Activated gamma-delta T cell treated with anti-CD3 and anti-CD28 coated beads, Interleukin-2, amount 50 U/mL, for 16 hours (primary cell): ENCODE measurements at places on chromosomes 1 and 21.

DNA sequence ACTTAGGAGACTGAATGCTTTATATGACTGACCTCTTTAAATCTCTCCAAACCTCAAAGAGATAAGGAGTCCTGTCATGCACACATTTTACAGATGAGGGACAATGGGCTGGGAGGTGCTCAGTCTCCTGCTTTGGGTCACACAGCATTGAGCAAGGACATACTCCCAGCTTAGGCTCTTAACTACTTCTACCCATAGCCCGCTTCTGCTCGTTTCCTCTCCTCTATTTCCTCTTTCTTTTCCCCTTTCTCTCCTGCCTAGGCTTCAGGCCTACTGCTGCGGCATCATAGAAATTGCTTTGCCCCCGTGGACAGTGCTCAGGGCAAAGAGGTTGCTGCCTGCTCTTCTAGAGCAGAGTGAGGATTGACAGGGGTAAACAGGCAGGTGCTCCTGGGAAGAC is 12.4 kb upstream of the ZNF691 start:
- no peak for DNase-seq

- no peak for DNase-seq
These were observed 135.1 kb upstream of the PTGFR start for GRCh38 chr1:78355656-78356055.

- no peak for DNase-seq
These were observed 27.8 kb upstream of the ALDH9A1 start for GRCh38 chr1:165726169-165726568.

- no peak for DNase-seq
These were observed 289.4 kb upstream of the ESRRG start for GRCh38 chr1:217012659-217013058.

DNA sequence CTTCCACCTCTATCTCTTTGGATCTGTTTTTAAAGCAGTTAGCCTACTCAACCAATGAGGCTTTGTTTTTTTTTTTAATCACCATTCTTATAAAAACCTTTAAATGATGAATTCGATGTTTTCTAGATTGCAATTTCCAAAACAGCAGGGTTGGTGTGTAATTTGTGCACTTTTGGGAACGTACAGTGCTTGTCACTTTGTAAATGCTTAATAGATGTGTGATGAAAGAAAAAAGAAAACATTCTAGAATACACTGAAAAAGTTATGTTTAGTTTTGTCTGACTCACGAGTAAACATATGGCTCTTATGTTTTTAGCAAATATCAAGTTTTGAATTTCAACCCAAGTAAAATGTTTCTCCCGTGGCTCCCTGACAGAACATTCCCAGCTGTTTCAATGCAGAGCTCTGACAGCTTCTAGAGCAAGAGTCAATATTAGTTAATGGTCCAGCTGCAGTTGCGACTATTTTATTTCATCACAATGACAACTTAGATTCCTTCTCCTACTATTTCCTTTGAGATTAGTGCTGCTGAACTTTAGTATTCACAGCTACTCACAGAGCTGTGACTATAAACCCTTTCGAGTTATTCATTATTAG is 362.5 kb upstream of the ADAMTS5 start:
- no peak for DNase-seq

DNA sequence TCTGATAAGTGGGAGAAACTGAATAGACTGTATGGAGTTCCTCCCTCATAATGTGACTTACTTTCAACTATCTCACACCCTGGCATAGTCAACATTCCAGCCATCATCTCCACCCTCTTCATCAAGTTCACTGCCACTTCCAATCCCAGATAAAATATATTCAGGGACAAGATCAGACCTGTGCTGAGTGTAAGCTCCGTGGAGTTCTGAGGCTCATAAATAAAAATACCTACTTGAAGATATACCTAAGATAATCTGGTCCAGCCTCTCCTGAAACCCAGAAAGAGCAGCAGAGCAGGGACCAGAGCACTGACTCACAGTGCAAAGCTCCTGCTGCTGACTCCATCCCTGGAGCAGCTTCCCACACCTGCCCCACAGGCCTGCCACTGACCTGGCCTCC is 1.7 kb upstream of the LCE7A start:
- no peak for DNase-seq

GRCh38 chr1:232893481-232894313 is 56.7 kb upstream of the NTPCR start:
- DNase-seq, result no peak

- DNase-seq, result no peak
These were observed 18.2 kb downstream of the C1orf87 start for GRCh38 chr1:60055336-60055735.

DNA sequence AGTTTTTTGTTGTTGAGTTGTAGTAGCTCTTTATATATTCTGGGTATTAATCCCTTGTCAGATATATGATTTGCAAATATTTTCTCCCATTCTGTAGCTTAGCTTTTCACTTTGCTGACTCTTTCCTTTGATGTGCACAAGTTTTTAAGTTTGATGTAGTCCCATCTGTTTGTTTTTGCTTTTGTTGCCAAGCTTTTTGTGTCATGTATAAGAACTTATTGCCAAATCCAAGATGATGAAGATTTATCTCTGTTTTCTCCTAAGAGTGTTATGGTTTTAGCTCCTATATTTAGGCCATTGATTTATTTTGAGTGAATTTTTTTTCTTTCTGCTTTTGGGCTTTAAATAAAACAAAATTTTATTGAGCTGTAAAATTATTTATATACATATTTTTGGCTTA is 52.1 kb upstream of the KRTAP19-8 start:
- no peak for DNase-seq

GRCh38 chr1:32984455-32985171 is 20.0 kb upstream of the RNF19B start:
- no peak for DNase-seq

DNA sequence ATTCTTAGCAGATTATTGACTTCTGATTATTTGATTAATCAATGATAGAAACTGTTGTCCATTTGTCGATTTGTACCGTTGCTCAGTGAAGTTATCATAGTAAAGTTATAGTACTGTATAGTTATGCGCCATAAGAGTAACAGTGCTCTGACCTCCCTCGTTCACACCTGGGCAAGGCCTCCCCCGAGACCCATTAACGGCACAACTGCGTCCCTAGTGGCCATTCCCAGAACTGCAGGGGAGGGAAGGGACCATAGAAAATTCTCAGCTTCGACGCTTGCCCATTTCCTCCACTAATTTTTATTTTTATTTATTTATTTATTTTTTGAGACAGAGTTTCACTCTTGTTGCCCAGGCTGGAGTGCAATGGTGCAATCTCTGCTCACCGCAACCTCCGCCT is 334.4 kb downstream of the DSCAM start:
- DNase-seq, result no peak

DNA sequence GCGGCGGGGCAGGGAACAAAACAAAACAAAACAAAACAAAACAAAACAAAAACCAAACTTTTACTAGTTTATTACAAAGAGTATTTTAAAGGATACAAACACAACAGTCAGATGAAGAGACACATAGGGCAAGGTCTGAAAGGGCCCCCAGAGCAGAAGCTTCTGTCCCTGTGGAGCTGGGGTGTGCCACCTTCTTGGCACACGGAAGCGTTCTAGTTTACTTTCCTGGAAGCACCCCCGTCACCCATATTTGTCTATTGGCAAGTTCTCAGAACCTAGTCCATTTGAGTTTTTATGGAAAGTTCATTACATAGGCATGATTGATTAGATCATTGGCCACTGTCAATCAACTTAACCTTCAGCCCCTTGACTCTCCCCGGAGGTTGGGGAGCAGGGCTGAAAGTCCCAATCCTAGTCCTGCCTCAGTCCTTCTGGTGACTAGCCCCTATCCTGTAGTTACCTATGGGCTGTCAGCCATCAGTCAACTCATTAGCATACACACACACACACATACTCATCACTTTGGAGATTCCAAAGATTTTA is 380.4 kb downstream of the DPYD start:
- no peak for DNase-seq

- DNase-seq, result no peak
These were observed 50.7 kb downstream of the PGM1 start for GRCh38 chr1:63643926-63644325.

GRCh38 chr1:2448098-2448445 is 28.0 kb upstream of the PLCH2 start:
- no peak for DNase-seq
